ENCODE measurements at places on chromosomes 1 and 21. TPM values are rescaled to one million over a fixed set of nuclear protein-coding genes. Genes with fewer than 3 reads are reported as not detected.

DNA sequence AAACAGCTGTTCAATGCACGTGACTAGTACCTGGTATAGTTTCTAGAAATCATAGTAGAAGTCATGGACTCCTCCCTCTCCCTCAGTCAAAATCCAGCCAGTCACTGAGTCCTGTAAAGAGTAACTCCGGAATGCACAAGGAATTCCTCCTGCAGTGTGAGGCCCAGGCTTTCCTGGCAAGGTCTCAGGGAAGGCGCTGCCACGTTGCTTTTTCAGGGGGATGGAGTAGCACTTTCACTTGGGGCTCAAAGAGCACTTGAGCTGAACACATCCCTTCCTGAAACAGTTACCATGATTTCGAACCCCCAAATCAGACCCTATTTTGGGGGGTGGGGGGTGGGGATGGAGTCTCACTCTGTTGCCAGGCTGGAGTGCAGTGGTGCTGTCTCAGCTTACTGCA lies 26.4 kb upstream of the LRRC8D start:
- no peak overlapping the region for H3K4me3 ChIP-seq
- no peak overlapping the region for H3K27ac ChIP-seq
- H3K36me3 ChIP-seq = no peaks in the 10 kb centered on the region
- DNase-seq = no peak
- H3K4me1 ChIP-seq = no peaks in the 10 kb centered on the region
- H3K27me3 ChIP-seq = no peaks in the 10 kb centered on the region

DNA sequence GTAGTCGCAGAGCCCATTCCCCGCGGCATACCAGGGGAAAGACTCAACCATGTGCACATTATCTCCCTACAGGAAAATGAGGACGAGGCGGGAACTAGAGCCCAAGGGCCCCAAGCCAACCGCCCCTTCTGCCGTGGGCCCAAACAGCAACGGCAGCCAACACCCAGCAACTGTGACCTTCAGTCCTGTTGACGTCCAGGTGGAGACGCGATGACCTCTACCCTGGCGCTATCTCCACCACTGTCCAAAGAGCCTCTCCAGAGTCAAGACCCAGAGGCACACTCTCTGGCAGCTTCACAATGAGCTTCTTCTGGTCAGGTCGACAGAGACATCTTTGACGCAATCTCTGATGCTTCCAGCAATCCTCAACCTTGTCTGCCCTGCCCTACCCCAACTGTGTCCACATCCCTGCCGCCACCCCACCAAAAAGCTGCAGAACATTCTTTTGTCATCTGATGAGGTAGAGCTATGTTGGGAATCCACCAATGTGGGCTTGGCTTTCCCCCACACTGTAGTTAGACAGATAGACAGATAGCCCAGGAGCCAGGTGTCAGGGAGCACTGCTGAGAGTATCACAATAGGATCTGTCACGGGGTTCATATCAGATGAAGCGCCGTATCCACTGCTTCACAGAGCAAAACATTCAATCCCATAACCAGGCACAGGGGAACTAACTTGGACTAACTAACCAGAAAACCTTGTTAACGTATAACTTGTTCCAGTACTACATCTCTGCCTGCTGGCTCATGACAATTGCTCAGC lies 37.4 kb upstream of the SRRM1 start:
- H3K27ac ChIP-seq = no peak overlapping the region
- H3K4me1 ChIP-seq = no peaks in the 10 kb centered on the region
- H3K36me3 ChIP-seq = no peaks in the 10 kb centered on the region
- DNase-seq = no peak

The SLAMF9 gene
- not detected for polyA plus RNA-seq

The ATP6V1G3 gene
- not detected for polyA plus RNA-seq

Measured in left lung (tissue), 14 donors.